Motor neuron (in vitro differentiated cells): ENCODE measurements at places on chromosomes 7 and 10. TPM values are rescaled to one million over a fixed set of nuclear protein-coding genes. Genes with fewer than 3 reads are reported as not detected.

PARG gene
- 27.6 and 31.2 TPM in 2 replicates for total RNA-seq

ADRA2A gene
- 2.6 and 2.7 TPM in 2 replicates for total RNA-seq

ASIC3 gene
- total RNA-seq = 2.1 and 2.4 TPM in 2 replicates

FAM25A gene
- not detected in 2 replicates for total RNA-seq

MSMB gene
- not detected in 2 replicates for total RNA-seq

SFRP4 gene
- total RNA-seq = 0.08 and 0.23 TPM in 2 replicates

GRCh38 chr7:66055321-66055956 lies 20.2 kb upstream of the ASL start:
- ATAC-seq = no peak

GRCh38 chr10:128568990-128569945 lies 443.0 kb upstream of the MKI67 start:
- peak; percentile 70 for ATAC-seq

GRCh38 chr10:14564268-14564744 lies 210.4 kb downstream of the FAM107B start:
- ATAC-seq = no peak

DNA sequence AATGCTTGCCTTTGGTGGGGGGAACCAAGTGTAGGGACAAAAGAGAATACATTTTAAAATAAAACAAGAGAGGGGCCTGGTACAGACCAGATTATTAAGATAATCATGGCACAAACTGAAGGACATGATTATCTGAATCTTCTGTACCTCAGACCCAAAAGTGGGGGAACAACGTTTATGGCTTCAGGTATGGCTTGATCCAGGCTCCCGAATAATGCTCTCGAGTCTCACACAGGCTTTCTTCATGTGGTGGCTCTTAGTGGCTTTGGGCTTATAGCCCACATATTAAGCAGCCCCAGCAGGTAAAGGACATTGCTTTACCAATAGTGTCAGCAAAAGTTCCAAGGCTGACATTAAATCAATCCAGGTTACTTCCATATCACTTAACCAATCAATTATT lies 106.8 kb upstream of the FOXK1 start:
- ATAC-seq = no peak

DNA sequence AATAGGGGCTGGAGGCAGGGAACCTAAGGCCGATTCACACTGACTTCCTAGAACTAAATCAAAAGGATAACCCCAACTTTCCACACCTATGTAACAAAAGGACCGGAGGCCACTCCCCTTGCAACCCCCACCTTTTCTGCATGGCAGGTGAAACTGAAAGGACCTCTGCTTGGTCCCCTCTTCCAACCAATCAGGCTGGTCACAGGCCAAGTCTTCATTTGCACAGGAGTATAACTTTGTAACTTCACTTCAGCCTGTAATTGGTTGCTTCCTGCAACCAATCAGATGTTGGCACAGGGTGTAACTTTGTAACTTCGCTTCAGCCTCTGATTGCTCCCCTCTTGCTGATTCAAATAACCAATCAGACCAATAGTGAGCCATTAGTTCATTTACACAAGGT lies 190.0 kb downstream of the FAM107B start:
- ATAC-seq = no peak

GRCh38 chr10:88995156-88995876 lies 4.7 kb downstream of the FAS start:
- ATAC-seq = no peak

- ATAC-seq = no peak
Measured at GRCh38 chr7:37419496-37419895, 29.2 kb downstream of the ELMO1 start.

- no peak for ATAC-seq
Measured at GRCh38 chr7:159011722-159012022, 133.0 kb downstream of the VIPR2 start.

DNA sequence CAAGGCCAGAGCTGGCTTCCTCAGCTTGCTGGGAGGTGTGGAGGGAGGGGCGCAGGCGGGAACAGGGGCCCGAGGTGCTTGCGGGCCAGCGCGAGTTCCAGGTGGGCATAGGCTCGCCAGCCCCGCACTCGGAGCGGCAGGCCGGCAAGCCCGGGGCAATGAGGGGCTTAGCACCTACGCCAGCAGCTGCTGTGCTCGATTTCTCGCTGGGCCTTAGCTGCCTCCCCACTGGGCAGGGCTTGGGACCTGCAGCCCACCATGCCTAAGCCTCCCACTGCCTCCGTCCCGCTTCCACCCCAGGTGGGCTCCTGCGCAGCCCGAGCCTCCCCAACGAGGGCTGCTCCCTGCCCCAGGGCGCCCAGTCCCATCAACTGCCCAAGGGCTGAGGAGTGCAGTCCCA lies 25.9 kb upstream of the MAT1A start:
- ATAC-seq = no peak

- ATAC-seq = peak; percentile 55
Measured at GRCh38 chr7:1087952-1088920, at the start of gene GPER1. GPER1 (plus strand) TSS chr7:1088113; CDS start chr7:1091729, 3,616 bp downstream.

GRCh38 chr10:75431180-75432111 lies at the start of gene LRMDA:
LRMDA (plus strand) TSS chr10:75431624.
- peak; percentile 70 for ATAC-seq

GRCh38 chr10:102455893-102456471 lies 4.6 kb upstream of the C10orf95 start:
- peak; percentile 89 for ATAC-seq

DNA sequence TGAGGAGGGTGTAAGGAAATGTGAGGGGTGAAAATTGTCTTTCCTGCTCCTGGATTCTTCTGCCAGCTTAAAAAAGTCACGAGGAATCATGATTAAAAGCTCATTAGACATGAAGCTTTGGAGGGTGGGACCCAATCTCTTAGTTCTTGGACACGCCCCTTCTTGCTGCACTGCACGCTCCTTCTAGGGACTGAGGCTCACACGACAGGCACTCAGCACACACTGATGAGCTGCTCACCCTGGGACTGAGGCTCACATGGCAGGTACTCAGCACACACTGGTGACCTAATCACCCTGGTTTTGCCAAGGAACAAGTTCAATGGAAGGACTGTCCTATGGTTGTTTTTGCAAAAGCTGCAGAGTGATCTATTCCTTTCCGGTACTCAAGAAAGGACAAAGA lies 65.8 kb upstream of the ELMO1 start:
- no peak for ATAC-seq

DNA sequence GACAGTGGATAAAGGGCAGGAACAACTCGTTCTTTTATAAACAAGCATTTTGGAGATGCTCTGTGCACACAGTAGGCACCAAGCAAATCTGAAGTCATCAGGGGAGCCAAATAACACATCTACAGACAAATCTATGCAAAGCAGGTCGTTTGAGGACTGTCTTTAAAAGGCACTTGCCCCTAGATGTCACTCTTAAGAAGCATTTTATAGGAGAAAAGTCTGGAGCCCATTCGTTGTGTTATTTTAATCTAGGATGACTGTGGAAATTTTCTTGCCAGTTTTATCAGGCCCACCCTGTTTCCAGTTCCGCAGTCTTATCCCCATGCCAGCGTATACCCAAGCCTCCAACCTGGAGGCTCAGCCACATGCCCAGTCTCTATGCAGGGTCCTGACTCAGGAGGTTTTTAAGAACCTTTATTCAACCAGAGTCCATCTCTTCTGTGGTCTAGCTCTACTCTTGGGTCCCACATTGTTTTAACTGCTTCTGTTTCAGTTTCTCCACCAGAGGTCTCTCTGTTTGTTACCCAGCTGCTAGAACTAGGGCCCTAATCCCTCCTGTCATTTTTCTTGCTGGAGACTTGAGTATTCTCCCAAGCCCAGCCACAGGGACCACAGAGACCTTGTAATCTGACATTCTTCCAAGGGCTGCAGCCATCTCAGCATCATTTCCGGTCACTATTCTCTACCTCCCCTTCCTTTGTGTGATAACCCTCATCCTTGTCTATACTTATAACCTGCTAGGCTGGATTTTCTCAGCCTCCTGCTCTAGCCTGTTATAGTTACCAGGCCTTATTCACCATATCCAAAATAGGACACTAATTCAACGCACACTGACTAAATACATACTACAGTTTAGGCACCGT lies 26.7 kb downstream of the PIK3CG start:
- no peak for ATAC-seq

- no peak for ATAC-seq
Measured at GRCh38 chr7:90896458-90896857, 300.3 kb downstream of the CDK14 start.

DNA sequence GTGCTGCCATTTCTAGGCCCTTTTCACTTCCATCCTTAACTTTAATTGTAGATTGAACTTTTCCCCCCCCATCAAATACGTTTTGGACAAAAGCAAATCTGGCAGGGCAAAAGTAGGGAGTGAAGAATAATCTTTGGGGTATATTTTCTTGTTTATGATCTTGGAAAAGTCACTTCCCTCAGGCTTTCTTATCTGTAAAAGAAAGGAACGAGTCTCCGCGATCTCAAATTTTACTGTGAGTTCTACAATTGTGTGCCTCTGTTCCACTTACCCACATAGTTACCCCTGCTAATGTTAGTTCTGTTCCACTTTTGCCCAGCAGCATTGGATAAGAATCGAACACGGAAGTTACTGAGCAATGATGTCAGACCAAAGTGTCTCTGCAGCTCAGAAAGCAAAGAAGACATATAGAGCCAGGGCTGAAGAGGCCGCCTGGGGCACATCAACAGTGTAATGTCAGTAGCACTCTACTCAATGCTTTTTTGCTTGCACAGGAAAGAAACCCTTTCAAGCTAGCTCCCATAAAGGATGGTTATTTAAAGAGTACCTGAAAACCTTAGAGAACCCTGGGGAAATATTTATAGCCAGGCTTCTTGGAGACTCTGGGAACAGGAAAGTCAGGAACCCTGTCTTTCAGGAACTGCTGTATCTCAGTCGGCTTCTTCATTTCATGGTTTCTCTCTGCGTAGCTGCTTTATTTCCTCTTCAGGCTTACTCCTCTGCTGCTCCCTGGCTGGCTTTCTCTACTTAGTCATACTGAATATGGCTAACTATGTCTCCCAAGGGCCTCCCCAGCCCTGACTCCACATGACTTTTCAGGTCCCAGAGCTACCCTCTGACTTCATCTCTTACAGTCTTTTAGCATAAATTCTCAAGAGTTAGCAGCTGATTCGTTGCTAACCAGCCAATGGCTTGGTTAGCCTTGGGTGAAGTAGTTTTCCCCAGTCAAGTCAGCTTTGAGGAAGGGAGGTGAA lies 123.7 kb upstream of the FAM3C start:
- peak; percentile 74 for ATAC-seq

- no peak for ATAC-seq
Measured at GRCh38 chr10:46534828-46535524, 21.5 kb downstream of the GPRIN2 start.
